Kidney (tissue), 22 donors: ENCODE measurements at places on chromosomes 7 and 10.
A peak's percentile ranks its signal among the peaks of the same experiment; 100 is the strongest.

GRCh38 chr7:156497776-156498509 lies 142.6 kb upstream of the RNF32 start:
- no peak for DNase-seq

DNA sequence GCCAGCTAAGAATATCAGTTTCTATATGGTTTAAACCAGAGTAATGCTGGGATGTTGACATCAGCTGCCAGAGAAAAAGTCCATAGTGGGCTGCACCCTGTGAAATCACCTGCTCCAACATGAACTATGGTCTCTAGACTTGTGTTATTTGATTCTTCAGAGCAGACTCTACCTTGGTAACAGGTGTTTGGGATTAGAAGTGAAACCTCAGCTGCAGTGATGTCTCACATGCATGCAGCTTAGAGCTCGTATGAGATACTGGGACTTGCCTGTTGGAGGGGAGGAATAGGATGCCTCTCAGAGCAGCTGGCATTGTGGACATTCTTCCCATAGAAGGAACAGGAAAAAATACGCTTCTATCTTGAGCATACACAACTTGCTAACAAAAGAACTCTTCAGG lies 287.1 kb upstream of the CSTF2T start:
- DNase-seq: no peak

DNA sequence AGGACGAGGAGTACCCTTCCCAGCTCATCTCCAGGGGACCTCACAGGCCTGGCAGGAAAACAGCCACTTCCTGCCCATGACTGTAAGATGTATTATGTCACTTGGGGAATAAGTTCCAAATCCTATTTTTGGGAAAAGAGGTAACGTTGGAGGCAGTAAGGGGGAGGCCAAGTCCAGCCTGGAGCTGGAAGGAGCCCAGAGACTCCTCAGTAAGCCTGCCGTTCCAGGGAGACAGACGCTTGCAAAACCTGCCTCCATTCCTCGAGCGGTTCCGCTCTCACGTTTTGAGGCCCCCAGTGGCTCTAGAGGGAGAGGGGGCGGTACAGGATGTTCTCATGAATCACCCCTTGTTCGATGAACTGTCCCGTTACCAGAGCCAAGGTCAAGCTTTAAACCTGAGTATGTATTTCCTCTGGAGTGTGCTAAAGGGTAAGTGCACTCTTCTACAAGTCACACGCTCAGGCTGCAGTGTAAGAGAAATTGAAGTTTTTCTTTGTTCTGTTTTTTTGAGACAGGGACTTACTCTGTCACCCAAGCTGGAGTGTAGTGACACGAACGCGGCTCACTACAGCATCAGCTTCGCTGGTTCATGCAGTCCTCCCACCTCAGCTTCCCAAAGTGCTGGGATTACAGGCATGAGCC lies 45.5 kb upstream of the CYTH3 start:
- peak; percentile 80 for DNase-seq

GRCh38 chr7:14219125-14219524 lies 229.7 kb upstream of the ETV1 start:
- no peak for DNase-seq

GRCh38 chr10:13559124-13559700 lies 27.6 kb upstream of the PRPF18 start:
- no peak for DNase-seq

- no peak for DNase-seq
Observed at GRCh38 chr10:80649183-80649582, 111.5 kb downstream of the SH2D4B start.

- DNase-seq: no peak
Observed at GRCh38 chr10:44173608-44173894, 211.3 kb downstream of the CXCL12 start.

DNA sequence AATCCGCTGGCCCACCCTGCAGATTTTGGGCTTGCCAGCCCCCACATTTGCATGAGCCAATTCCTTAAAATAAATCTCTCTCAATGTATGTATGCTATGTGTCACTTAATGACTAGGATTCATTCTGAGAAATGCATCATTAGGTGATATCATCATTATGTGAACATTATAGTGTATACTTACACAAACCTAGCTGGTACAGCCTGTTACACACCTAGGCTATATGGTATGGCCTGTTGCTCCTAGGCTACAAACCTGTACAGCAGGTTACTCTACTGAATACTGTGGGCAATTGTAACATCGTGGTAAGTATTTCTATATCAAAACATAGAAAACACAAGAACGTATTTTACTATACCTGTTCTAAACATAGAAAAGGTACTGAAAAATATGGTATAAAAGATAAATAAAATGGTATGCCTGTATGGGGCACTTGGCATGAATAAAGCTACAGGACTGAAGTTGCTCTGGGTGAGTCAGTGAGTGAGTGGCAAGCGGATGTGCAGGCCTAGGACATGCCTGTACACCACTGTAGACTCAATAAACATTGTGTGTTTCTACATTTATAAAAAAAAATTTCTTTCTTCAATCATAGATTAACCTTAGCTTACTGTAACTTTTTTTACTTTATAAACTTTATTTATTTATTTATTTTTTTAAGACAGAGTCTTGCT lies 135.9 kb downstream of the ABCA13 start:
- no peak for DNase-seq

GRCh38 chr10:48656914-48657305 lies 27.8 kb upstream of the WDFY4 start:
- no peak for DNase-seq

DNA sequence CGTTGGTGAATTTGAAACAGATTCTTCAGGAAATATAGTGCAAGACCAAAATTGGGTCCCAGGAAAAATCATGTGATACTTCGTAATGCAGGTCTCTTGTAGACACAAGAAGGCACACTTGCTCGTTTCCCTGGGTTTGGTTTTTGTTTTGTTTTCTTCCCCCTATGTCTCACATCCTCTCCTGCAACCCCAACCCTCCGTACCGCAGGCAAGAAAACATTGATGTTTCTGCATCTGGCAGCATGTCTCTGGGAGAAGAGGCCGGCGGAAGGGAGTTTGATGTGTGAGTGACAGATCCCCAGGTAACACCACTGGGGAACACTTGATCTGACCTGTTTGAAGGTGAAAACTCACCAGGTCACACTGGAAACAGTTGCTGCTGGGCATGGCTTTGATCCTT lies 718.5 kb downstream of the AUTS2 start:
- DNase-seq: no peak

DNA sequence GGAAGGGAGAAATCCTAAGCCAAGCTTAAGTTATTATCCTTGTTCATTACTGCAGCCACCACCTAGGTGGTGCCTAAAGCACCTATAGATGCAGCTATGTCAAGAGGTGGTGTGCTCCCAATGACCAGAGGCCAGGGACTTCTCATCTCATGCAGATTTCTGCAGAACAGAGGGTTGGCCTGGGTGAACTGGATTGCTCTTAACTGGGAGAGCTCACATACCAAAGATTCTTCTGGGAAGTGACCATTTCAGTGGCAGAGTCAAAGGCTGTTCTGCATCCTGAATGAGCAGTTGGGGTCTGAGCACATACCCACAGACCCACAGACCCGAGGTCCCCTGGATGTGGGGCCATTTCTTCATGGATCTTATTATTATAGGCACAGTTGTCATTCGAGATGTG lies 2.1 kb upstream of the CRHR2 start:
- no peak for DNase-seq

GRCh38 chr10:2478656-2479055 lies 588.7 kb upstream of the PFKP start:
- DNase-seq: no peak

- no peak for DNase-seq
Observed at GRCh38 chr10:62046522-62047227, 145.2 kb downstream of the ARID5B start.

- no peak for DNase-seq
Observed at GRCh38 chr7:3370068-3370830, 69.2 kb downstream of the SDK1 start.

DNA sequence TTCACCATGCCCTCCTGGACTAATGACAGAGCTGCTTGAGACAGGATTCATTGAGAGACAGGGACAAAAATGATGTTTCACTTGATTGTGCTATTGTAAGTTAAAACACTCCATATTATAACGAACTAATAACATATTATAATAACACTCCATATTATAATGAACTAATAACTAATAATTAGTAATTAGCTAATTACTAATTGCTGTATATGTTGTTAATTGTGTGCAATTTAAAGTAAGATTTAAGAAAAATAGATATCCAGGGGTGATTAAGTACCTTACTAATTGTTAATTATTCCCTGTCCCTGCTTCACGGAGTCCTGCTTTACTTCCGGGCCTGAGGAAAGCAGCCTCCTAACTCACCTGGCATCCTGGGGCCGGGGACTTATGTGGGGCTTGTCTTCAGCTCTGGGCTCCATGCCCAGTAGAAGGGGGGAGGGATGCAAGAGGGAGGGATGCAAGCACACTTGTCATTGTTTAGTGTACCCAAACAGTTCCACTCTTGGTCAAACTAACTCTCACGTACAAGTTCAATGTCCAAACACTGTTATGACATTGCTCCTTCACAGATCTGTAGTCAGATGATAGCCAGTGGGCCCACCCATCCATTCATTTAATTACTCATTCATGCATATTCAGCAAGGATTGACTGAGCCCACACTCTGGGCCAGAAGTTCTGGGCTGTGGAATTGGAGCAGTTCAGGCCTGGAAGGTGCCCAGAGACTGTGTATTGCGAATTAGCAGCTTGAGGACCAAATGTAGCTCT lies 53.8 kb downstream of the COL13A1 start:
- DNase-seq: no peak

DNA sequence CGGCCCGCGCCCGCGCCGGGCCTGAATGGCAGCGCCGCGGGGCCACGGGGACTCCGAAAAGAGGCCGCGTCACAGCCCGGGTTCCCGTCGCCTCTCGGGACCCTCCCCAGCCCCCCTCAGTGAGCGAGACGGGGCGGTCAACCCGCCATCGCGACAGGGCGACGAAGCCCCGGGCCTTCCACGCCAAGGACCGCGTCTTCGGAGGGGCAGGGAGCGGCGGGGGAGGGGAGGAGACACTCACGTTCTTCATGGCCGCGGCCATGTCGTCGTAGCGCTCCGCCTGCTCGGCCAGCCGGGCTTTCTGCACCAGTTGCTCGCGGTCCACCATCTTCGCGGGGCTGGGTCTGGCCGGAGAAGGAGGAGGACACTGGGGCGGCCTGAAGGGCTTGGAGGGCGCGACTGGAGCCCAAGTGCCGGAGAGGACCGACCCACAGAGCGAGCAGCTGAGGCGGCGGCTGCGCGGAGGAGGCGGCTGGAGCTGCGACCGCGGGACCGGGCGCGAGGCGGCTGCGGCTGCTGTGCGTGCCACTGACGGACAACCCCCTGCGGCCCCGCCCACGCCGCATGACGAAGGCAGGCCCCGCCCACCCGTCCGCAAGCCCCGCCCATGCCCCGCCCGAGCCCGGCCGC lies at the start of gene YWHAG:
YWHAG (minus strand) TSS at position 511 of the 630 bp plus-strand sequence; CDS start at position 328, 183 bp downstream.
- peak; percentile 94 for DNase-seq

DNA sequence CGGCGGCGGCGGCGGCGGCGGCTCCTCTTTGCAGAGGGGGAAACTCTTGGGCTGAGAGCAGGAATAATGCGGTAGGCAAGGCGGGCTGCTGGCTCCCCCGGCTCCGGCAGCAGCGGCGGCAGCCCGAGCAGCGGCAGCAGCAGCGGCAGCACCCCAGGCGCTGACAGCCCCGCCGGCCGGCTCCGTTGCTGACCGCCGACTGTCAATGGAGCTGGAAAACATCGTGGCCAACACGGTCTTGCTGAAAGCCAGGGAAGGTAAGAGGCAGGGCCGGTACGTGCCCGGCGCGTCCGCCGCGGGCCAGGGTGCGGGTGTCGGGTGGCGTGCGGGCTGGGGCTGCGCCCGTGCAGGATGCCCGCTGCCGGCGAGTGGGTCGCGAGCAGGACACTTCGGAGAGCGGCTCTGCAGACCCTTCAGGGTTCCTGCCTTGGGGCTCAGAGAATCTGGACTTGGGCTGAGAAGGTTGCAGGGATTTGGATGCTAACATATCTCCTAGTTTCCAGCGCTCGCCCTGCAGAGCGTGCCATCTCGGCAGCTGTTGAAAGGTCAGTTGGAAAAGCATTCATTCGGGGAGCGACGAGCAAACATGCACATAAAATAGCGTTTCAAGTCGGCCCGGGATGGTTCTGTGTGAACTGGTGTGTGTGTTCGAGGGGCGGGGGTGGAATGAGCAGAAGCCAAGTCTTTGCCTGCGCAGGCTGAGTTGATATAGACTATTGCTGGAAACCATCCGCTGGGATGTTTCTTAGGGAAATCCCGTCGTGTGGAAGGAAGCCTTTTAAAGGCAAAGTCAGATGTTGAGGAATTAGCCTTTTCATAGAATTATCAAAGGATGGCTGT lies 562 bp downstream of the GRK5 start:
- peak; percentile 62 for DNase-seq
